Activated T-cell treated with anti-CD3 and anti-CD28 coated beads, Interleukin-2, amount 50 U/mL, for 72 hours (primary cell): ENCODE measurements at places on chromosomes 5 and 9. TPM values are rescaled to one million over a fixed set of nuclear protein-coding genes. Genes with fewer than 3 reads are reported as not detected.

Gene SPATA31E1
- not detected for total RNA-seq

Gene TRIM41
- total RNA-seq, result 42.1 TPM

Gene TAS2R1
- total RNA-seq, result not detected

Gene PCDHGB4
- total RNA-seq, result not detected

Gene C5orf58
- total RNA-seq, result not detected

Gene FREM1
- not detected for total RNA-seq

Gene CTNNAL1
- total RNA-seq, result 17.9 TPM

Gene TCF7
- total RNA-seq, result 265 TPM

Gene IL7R
- total RNA-seq, result 143 TPM

DNA sequence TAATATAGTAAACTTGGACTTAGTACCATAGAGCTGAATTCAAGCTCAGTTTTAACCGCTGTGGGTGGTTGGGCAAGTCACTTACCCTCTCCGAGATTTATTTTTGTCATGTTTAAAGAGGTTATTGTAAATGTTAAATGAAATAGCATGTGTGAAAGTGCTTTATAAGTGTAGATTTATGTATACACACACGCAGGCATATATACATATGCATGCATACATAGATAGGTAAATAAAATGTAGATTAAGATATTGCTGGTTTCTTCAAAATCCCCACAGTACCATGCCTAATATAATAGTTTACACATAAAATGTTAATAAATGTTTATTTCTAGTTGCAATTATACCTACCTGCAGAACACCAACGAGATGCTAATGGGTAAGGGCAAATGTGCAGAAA is 164.5 kb upstream of the EGFLAM start:
- no peak for DNase-seq

GRCh38 chr9:75087824-75088645 is at the start of the genes NMRK1 and OSTF1:
TSS of gene NMRK1 (minus strand) at chr9:75088155. CDS start at chr9:75083115, 5,040 bp downstream.
TSS of gene OSTF1 (plus strand) at chr9:75088514. CDS start at chr9:75088693, 179 bp downstream.
- DNase-seq, result peak; percentile 95

DNA sequence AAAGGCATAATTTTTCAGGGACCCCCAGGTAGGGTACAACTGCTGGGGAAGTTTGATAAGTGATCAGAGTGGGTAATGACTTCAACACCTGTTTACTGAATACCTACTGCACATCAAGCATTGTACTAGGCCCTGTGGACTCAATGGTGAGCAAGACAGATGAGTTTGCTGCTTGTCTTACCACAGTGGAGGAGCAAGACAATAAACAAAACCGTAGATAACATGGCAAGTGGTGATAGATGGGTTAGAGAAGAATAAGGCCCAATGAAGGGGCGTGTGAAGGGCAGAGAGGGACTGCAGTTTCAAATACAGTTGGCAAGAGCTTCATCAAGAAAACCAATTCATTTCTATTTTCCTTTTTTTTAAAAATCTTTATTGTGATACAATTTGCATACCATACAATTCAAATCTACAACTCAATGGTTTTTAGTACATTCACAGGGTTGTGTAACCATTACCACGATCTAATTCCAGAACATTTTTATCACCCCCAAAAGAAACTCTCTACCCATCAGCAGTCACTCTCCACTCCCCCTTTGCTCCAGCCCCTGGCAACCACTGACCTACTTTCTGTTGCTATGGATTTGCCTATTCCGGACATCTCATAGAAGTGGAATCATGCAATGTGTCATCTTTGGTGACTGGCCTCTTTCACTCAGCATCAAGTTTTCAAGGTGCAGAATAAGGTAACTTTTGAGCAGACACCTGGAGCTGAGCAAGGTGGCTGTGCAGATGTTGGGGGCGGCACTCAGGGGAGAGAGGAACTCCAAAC is 31.9 kb upstream of the HAND1 start:
- no peak for DNase-seq

- no peak for DNase-seq
Measured at GRCh38 chr9:110143485-110143884, 64.5 kb downstream of the C9orf152 start.

- no peak for DNase-seq
Measured at GRCh38 chr5:137072361-137073115, 426.6 kb downstream of the SPOCK1 start.

DNA sequence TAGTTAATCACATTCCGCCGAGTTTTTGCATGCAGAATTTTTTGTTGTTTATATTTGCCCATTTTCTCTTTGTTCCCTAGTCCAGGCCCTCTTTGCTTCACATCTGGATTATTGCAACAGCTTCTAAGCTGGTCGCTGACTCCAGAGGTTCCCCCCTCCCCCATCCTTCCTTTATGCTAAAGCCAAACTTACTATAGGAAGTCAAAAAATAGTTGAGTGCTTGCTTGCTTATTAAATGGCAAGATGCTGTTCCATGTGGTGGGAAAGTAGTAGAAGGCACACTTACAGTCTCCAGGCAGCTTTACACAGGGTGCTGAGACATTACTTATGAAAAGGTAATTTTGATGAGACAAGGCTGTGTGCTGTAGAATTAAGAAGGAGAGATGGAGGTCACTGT is 1.3 kb downstream of the ZBTB34 start:
- DNase-seq, result no peak

GRCh38 chr9:133109931-133110650 is 10.9 kb downstream of the RALGDS start:
- DNase-seq, result no peak

GRCh38 chr9:98605116-98605515 is 103.6 kb downstream of the GABBR2 start:
- no peak for DNase-seq

DNA sequence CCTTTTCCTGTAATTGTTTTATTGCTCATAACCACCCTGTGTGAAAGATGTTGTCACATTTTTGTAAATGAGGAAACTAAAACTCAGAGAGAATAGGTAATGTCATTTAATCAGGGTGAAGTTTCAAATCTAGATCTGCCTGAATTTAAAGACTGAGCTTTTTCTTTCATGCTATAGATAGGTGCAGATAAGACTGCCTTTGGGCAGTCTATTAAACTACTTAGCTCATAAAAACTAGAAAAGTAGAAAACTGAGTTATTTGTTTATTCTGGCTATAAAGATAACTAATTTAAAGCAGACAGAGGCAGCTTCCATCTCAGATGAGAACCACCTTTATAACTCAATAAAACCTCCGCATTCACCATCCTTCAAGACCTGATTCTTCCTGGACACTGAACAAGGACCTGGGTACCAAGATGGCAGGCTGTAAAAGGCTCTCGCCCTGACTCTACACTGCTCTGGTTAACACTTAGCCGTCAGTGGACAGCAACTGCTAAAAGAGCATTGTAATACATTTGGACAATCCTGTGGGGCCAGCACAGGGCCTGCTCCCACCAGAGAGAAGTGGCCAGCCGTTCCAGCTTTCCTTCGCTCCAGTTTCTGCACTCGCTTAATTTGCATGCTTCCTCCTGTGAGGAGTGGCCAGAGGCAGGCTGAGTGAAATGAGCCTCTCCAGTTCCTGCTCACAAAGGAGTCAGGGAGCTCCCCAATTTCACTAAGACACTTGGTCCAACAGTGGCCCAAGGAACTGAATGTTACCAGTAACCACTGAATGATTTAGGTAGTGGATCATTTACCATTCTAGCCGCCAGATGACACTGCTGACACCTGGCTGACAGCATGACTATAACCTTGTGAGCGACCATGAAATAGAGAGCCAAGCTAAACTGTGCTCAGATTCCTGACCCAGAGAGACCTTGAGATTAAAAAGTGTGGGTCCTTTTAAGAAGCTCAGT is 566.4 kb downstream of the EFNA5 start:
- no peak for DNase-seq

DNA sequence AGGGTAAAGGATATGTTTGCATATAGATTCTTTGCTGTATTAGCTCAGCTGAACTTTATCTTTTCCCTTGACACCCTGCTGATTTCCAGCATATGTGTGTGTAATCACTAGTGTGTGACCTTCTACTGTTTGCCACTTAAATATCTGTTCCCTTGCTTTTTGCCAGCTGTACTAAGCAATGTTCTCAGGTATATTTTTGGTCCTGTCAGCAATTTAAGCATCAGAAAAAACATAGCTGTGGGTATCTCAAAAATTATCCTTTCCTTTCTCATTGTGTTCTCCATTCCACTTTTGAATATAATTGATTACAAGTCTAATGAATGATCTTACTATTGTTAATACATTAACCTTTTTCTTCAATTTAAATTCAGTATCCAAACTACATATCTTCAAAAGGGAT is 59.2 kb upstream of the CDH10 start:
- DNase-seq, result no peak

DNA sequence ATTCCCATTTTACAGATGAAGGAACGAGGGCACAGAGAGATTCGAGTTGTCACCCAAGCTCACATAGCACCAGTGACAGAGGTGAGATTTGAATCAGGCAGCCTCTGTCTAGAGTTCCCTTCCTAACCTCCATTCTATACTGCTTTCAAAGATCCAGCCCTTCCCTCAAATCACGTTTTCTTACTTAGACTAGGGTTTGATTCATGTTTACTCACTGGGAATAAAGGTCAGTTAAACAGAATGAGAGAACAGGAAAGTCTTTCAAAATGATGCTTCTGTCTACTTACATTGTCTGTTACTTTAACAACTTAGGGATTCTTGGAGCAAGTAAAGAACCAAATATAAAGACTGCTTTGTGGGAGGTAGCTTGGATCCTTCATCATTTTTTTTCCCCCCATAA is 40.0 kb downstream of the ZFAND5 start:
- no peak for DNase-seq

DNA sequence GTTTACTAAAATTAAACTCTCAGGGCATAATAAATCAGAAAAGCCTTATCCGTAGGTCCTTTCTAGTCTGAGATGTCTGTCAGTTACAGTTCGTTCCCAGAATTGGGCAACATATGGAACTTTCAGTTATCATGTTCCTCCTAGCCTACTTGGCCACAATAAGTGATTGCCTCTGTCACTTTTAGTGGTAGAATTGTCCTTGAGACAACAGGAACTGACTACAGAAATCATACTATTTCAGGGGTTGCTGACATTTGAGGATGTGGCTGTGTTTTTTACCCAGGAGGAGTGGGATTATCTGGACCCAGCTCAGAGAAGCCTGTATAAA is 956 bp downstream of the ZNF189 start:
- no peak for DNase-seq

DNA sequence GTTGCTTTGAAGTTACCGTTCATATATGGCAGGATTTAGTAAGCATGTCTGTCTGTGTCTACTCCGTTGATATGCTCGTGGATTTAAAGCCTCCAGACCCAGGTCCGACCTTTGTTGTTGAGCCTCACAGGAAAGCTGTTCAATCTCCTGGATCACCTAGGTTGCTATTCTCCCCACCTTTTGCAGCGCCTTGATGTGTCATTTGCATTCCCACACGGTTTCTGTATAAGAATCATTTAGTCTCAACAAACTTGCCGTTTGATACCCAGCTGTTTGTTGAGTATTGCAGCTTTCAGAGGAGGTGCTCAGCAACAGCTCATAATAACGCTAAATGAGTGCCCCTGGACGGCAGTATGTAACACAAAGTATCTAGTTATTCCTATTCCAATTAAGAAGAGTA is 1.2 kb upstream of the ADGRV1 start:
- DNase-seq, result no peak

GRCh38 chr5:141695627-141696215 is 13.7 kb upstream of the ARAP3 start:
- no peak for DNase-seq

DNA sequence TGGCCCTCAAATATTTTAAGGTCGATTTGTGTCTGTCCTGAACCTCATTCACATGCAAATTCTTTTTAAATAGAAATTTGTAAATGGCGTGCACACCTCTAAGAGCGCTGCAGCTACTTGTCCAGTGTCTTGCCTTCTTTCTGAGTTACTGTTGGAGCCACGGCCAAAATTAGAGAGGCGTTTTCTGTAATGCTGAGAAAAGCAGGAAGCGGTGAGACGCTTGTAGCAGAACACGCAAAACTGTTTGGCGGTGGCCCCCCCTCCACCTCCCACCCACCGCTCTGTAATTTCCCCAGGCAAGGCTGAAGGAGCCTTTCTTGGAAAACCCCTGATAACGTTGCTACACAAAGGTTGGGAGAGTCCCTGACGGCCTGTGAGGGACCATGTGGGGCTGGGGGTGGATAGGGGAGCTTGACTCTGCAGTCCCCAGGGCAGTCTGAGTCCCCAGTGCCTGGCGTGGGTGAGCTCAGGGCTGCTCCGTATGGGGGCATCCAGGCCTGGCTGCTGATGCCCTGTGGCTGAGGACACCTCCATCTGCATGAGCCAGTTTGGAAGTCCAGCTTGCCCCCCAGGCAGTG is 96.5 kb downstream of the GADD45G start:
- DNase-seq, result peak; percentile 76

DNA sequence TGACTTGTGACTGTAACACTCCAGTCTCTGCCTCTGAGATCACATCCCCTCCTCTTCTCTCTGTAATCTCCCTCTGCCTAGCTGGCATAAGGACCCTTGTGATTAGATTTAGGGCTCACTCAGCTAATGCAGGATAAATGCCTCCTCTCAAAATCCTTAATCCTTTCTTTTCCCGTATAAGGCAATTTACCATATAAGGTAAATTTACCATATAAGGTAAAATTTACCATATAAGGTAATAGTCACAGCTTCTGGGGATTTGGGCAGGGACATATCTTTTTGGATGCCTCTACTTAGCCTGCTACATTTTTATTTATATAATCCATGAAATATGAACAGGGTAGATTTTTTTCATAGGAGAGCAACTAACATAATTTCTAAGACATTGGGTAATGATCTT is 318.0 kb upstream of the PUM3 start:
- no peak for DNase-seq

DNA sequence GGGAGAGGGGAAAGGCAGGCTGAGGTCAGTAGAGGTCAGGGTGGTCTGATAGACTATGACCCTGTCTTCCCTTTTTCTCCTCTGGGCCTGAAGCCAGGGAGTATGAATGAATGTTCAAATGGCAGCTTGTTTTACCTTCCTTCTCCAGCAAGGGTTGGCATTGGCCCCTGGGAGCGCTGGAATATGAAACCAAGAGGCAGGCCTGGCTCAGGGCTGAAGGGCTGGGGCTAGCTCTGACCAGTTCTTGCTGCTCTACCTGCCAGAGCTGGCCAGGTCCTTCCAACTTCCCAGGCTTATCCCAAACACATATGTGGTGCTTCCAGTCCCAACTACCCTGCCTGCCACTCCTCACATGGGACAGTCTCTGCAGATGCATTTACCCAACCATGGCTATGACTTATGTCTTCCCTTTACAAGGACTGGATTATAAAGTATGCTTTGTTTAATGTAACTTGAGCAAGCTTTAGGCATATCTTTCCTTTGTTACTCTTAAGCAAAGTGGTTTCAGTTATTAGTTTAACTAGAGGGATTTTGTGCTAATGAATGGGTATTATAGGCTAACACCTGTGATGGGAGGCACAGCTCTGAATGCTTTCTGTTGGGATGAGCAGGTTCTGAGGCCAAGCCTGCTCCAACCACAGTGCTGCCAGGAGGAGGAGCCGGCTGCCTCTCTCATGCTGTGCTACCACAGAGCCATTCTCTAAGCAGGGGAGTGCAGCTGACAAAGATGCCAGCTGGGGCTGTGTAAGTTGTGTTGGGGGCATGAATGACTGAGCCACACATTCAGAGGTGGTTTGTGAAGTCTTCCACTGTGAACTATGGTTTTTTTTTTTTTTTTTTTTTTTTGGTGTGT is 6.1 kb downstream of the CCNI2 start:
- peak; percentile 29 for DNase-seq

- no peak for DNase-seq
Measured at GRCh38 chr5:14821100-14821845, 50.3 kb downstream of the ANKH start.

GRCh38 chr5:63961598-63962161 is 565 bp downstream of the HTR1A start:
- no peak for DNase-seq

- DNase-seq, result no peak
Measured at GRCh38 chr5:34813509-34813908, 25.5 kb upstream of the TTC23L start.

- DNase-seq, result peak; percentile 48
Measured at GRCh38 chr9:129609486-129610212, 11.3 kb downstream of the C9orf50 start.

GRCh38 chr5:38554861-38555260 is 1.6 kb downstream of the LIFR start:
- no peak for DNase-seq
